ENCODE measurements at places on chromosomes 7 and 10. TPM values are rescaled to one million over a fixed set of nuclear protein-coding genes. Genes with fewer than 3 reads are reported as not detected.

Gene TMEM196
- not detected for total RNA-seq

Gene SLC18A3
- total RNA-seq = not detected

Gene TNKS2
- total RNA-seq = 53.0 TPM

Gene IQCE
- 10.4 TPM for total RNA-seq

Gene HGF
- total RNA-seq = 59.0 TPM

Gene NPFFR1
- under 0.01 TPM for total RNA-seq

Gene DNAJB6
- total RNA-seq = 68.2 TPM
